ENCODE measurements at places on chromosomes 12 and 14.
A peak's percentile ranks its signal among the peaks of the same experiment; 100 is the strongest.

DNA sequence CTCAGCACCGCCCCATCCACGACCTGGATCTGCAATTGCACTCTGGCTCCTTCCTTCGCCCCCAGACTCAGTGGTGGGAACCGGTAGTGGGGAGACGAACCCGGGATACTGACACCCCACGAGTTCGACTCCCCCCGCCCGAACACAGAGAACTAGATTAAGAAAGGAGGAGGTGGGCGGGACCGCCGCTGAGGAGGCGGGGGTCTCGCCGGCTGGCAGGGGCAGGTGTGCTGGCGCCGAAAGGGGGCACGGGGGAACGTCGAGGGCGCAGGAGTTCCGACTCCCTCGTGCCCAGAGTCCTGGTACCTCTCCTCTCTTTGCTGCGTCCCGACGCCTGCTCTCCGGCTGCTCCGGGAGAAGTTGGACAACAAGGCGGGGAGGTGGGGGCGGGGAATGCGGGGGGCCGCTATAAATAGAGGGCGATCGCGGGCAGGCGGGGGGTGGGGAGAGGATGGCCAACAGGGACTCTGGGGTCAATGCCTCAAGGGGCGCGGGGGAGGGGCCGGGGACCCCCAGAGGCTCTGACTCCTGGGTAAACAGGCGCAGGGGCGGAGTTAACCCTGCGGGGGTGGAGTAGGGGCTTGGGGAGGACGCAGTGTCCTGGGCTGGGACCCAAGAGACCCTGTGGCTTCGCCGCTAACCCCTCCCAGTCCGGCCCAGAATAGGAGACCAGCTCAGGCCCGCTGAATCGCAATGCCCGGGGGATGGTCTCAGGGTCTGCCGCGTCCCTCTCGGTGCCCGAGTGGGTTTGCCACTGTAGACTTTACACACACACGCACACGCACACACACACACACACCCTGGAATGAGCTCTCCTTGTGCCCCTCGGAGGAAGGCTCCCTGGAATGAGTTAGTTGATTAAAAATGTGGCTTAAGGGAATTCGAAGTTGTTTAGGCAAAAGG is 761 bp upstream of the NDRG2 start:
- no peak for DNase-seq

DNA sequence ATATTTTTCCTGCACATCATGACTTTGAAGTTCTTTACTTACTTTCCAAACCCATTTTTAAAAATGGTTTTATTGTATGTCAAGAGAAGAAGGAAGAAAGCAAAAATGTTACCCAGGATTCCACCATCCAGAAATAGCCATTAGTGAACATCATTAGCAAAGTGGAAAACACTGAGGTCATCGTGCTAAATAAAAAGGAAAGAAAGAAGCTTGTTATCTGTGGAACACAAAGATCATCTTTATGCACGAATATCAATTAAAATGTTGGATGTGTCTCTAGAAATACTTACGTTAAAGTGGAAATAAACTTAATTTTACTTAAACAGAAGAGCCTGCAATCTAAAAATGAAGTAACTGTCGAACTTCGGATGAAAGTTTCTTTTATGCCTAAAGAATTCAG is 27.3 kb downstream of the SFSWAP start:
- DNase-seq = no peak

- DNase-seq = no peak
Observed at GRCh38 chr14:100825713-100826331, at the start of gene MEG3. Gene MEG3 (plus strand): TSS chr14:100826118.

GRCh38 chr12:109624467-109624866 is 50.9 kb downstream of the MVK start:
- no peak for DNase-seq

GRCh38 chr12:100266585-100266834 is 369 bp downstream of the DEPDC4 start:
- DNase-seq = peak; percentile 90

DNA sequence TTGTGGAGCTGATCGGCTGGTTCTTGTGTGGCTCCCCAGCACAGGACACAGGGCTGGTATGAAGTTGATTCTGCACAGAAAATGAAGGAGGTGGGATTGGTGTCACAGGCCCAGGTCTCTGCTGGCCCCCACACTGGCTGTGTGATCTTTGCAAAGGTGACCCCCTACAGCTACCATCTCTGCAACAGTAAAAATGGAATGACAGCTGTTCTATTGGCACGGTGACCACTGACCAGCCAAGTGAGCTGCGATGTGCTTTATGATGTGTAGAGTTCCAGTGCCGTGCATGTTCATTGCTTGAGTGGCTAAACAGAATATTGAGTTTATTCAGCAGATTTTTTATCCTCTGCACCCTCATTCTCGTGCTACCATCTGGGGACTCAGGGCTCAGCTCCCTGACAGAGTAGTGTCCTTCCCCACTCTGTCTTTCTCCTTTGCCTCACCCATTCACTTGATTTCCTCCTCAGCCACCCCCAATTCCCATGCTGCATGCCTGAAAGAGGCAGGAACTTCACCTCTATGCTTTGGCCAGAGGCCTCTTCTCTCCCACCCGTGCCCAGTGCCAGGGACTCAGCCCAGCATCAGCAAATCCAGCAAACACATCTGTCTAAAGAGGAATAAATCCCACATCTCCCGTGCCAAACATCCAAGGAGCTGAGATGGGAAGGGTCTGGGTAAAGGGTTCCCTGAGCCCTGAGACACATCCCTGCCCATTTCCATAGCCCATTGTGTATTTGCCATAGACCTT is 21.2 kb downstream of the C14orf132 start:
- DNase-seq = no peak

DNA sequence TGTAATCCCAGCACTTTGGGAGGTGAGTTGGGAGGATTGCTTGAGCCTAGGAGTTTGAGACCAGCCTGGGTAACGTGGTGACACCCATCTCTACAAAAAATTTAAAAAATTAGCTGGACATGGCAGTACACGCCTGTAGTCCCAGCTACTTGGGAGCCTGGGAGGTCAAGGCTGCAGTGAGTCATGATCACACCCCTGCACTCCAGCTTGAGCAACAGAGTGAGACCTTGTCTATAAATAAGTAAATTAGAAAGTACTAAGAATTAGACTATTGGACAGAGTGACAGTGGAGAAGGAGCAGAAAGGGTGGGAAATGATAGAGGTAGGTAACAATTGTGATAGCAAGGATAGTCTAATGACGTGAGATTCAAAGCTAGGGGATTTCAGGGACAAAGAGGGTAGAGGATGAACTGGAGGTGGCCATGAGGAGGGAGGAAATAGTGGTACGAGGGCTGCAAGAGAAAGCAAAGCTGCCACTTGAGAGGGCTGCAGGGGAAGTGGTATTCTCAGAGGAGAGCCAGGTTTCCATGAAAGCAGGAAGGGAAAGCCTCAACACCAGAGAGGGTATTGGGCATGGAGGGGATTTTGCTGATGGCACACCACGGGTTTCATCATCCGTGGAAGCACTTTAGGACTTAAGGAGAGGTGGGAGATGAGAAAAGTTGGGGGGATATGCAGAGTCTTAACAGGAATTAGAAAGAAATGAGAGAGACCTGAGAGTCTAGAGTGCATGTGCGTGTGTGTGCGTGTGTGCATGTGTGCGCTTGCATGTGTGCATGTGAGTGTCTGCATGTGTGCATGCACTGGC is 85.6 kb downstream of the SYNE2 start:
- no peak for DNase-seq

GRCh38 chr12:67701121-67701520 is 52.6 kb downstream of the DYRK2 start:
- no peak for DNase-seq

DNA sequence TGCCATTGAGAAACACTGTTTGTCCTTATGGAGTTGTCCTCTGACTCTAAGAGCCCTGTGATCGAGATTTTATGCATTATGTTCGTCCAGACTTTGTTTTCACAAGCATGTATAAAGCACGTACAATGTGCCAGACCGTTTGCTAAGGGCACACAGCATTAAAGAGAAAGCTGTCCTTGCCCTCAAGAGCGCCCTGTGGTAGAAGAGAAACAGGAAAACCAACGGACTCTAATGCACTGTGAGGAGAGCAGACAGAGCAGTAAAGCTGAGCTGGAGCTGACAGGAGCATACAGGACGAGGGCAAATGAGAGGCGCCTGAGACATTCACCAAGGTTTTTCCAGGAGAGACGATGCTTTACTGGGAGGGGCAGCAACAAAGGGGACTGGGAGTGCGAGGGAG is 66.2 kb upstream of the OVCH1 start:
- DNase-seq = no peak

GRCh38 chr12:101858361-101858760 is 19.0 kb upstream of the DRAM1 start:
- no peak for DNase-seq

- DNase-seq = no peak
Observed at GRCh38 chr14:92886337-92886736, 36.6 kb upstream of the CHGA start.

DNA sequence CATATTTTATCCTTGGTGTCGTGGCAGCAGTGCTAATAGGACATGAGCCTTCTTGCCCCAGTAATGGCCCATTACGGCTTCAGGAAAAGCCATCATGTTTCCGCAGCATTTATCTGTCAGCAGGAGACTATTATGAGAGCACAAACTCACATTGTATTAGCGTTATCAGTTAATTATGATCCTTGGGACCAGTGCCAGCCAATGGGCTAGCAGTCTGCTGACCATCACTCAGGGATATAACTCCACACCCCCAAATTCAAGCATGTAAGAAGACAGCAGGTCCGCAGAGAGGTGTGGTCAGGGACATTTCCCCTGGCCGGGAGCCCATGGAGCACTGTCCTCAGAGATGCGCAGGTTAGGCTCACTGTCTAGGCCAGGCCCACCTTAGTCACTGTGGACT is 4.9 kb upstream of the ESRRB start:
- DNase-seq = no peak

GRCh38 chr14:67240168-67240932 is 885 bp upstream of the PALS1 start:
- peak; percentile 34 for DNase-seq

GRCh38 chr14:70981000-70981952 is 74.0 kb downstream of the PCNX1 start:
- DNase-seq = no peak

- peak; percentile 36 for DNase-seq
Observed at GRCh38 chr12:49089821-49090773, 4.5 kb downstream of the DHH start.

GRCh38 chr12:69546693-69547438 is 38.4 kb upstream of the CCT2 start:
- DNase-seq = no peak

DNA sequence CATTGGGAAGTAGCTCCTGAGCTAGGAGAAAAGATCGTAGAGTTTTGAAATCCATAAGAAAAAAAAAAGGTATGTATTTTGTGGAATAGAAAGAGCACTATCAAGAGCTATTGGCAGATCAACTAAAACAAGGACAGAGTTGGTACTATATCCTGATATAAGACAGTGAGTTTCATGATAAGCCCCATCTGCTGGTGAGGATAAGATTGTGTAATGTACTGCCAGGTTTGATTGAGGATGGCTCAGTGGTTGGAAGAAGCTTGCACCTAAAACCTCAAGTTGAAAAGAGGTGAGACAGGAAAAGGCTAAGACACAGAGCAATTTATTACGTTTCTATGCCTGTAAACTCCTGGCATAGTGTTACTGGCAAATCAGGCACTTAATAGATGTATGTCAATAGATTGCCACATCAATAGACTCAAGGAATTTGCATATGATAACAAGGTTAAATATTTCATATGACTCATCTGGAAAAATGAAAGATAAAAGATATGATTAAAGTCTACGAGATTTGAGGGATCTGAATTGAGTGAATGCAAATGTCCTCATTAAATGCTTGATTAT is 525.6 kb downstream of the FLRT2 start:
- no peak for DNase-seq

DNA sequence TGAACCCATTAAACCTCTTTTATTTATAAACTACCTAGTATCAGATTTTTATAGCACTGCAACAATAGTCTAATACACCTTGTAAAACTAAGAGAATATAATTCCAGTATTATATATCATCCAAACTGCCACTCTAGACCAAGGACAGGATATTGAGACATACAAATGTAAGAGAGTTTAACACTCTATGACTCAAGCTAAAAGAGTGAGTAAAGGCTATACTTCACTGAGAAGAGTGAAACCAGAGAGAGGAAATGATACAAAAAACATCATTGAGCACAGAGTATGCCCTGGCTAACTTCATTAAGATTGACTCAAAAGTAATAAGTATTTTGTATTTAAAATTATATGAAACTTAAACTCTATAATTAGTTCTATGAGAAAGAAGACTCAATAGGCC is 1951.9 kb upstream of the SEL1L start:
- no peak for DNase-seq

- DNase-seq = no peak
Observed at GRCh38 chr14:53399057-53399456, 245.9 kb upstream of the DDHD1 start.

DNA sequence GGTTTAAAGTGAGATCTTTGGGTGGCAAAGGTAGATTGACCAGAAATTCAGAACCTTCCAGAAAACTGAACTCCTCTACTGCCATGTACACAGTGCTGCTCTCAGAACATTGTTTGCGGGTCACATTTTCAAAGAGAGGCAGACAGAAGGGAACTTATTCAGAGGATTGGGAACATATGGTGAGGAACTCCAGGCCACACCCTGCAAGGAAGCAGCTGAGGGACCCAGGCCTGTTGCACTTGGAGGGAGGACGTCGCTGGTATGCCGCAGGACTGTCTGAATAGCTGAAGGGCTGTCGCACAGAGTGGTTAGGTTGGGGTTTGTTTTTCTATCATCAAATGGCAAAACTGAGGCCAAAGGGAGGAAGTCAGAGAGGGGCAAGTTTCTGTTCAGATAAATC is 441.1 kb downstream of the DPF3 start:
- no peak for DNase-seq

DNA sequence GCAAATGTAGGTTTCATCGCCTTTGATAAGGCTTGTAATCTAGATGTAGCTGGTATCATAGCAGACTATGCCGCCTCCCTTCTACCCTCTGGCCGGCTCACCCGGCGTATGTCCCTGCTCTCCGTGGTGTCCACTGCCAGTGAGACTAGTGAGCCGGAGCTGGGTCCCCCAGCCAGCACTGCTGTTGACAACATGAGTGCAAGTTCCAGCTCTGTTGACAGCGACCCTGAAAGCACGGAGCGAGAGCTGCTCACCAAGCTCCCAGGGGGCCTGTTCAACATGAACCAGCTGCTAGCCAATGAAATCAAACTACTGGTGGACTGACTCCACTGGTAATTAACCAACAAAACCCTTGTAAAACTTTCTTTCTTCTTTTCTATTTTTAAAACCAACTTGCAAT is 49.0 kb upstream of the A2ML1 start:
- DNase-seq = no peak
